ENCODE measurements at places on chromosomes 4 and X.

GRCh38 chr4:149498246-149498645, 317.4 kb downstream of the IQCM start:
- no peak for DNase-seq

GRCh38 chr4:78613522-78614321, 62.2 kb downstream of the ANXA3 start:
- DNase-seq, result no peak

DNA sequence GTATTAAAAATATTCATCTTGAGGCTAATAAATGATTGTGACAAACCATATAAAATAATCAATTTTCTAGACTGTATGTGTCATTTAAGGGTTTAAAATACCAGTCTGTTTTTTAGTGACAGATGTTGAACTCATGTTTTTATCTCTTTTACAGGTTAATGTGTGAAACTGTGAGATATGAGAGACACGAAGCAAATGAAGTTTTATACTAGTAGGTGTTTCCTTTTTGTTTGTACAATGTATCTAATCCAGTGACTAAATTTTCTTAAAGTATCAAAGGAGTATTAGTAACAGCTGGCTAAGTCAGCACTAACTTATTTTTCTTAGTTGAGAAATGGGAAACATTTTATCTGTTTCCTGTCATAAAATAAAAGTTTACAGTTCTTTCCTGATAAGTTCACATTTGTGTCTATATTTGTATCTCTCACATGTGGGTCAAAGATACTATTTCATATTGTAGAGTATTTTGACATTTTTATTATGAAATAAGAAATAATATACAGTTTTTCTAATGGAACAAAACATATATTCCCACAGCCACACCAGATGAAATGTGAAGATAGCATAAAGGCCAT, 90.3 kb downstream of the RAPGEF2 start:
- DNase-seq, result no peak

DNA sequence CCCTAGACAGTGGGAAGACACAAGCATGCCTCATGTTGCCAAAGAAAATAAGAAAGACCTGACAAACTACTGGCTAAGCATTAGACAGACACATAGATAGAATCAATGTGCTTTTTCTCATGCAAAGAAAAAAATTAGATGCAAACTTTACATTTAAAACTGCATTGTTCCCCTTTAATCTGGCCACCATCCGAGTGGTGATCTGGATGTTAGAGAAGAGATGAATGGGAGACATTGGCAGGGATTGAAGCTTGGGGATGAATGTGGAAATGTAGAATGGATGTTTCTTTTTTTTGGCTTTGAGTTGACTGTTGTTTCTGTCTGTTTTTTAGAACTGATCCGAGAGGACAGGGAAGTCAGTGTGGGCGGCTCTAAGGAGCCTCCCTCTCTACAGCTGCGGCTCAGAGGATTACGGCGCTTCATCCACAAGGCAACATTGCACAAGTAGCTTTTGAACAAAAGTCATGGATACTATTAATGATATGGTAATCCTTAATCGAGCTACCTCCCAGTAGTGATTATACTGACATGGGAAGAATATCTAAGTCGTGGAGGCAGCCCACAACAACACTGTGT, 53.0 kb downstream of the HELT start:
- no peak for DNase-seq

DNA sequence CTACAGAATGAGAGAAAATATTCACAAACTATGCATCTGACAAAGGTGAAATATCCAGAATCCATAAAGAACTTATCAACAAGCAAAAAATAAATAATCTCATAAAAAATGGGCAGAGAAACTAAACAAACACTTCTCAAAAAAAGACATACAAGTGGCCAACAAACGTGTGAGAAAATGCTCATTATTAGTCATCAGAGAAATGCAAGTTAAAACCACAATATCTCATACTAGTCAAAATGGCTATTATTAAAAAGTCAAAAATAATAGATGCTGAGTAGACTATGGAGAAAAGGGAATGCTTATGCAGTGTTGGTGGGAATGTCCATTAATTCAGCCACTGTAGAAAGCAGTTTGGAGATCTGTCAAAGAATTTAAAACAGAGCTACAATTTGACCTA, 533.3 kb downstream of the TMA16 start:
- DNase-seq, result no peak

Measured in NCI-H446 (cell line).